ENCODE measurements at places on chromosomes 3 and 15.

GRCh38 chr3:151386056-151386455 lies 1.5 kb upstream of the P2RY12 start:
- no peak for DNase-seq

DNA sequence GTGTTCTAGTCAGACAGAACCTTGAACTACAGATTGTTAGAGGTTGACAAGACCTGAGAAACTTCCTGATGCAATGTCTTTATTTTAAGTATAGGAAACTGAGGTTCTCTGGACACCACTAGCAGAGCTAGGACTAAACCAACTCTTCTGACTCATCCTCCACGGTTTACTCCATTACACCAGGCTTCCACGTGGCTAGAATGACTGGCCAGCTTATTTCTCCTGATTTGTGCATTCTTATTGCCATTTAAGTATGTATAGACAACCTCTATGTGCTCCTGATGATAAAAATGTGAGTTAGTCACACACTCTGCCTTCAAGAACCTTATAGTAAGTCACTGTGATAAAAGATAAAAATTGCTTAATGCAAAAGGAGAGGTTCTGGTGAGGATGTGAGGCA lies 182.7 kb downstream of the MEX3B start:
- no peak for DNase-seq

DNA sequence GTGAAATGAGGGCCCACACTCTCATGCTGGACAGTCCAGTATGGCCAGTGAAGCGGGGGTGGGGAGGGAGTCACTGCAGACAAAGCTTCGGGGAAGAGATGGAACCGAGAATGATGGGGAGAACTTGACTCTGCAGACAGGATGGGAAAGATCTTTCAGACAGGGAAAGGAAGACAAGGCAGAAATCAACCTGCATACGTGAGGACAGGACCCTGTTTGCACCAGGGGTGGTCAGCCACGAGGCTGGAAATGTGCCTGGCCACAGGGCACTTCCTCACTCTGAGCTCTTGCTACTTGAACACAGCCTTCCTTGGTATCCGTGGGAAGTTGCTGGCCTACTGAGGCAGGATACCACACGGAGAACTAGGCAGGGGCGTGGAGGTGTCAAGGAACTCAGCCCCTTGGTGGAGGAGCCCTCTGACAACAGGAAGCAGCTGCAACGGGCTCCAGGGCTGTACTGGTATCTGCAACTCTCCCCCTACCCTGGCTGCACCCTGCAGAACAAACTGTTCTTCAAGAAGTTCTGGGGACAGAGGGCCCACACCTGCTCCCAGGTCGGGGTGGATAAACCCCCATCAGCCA lies 9.3 kb upstream of the SRP14 start:
- no peak for DNase-seq

GRCh38 chr3:130342821-130343661 lies 2.4 kb upstream of the COL6A5 start:
- DNase-seq: no peak

GRCh38 chr15:79452244-79453051 lies 20.3 kb downstream of the MINAR1 start:
- DNase-seq: no peak

DNA sequence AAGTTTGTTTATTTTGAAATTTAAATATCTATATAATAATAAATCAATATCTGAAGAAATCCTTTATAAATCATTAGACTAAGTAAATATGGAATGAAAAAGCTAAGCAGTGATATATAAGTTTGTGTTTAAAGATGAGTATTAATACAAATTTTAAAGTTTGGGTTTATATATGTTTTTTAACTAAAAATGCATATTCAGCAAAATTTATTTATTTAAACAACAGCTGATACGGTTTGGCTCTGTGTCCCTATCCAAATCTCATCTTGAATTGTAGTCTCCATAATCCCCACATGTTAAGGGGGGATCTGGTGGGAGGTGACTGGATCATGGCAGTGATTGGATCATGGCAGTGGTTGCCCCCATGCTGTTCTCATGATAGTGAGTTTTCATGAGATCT lies 580.7 kb upstream of the EPHA6 start:
- DNase-seq: no peak

- no peak for DNase-seq
Measured at GRCh38 chr3:15728766-15729165, 69.0 kb downstream of the ANKRD28 start.

DNA sequence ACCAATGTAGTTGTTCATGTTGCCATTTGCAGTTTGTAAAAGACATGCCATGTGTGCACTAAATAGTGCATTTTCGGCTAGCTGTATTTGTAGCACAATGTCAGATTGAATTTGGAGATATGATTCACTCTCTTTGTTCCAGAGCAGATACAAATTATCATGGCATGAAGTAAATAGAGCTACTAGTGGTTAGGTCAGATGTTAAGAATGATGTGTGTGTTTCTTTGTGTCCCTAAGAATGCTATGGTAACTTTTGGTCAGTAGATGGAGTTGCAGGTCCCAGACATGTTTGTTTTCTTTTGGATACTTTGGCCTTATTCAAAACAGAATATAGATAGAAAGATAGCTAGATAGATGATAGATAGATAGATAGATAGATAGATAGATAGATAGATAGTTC lies 595.8 kb downstream of the NLGN1 start:
- no peak for DNase-seq

GRCh38 chr15:35514759-35515158 lies 31.2 kb downstream of the DPH6 start:
- DNase-seq: no peak

DNA sequence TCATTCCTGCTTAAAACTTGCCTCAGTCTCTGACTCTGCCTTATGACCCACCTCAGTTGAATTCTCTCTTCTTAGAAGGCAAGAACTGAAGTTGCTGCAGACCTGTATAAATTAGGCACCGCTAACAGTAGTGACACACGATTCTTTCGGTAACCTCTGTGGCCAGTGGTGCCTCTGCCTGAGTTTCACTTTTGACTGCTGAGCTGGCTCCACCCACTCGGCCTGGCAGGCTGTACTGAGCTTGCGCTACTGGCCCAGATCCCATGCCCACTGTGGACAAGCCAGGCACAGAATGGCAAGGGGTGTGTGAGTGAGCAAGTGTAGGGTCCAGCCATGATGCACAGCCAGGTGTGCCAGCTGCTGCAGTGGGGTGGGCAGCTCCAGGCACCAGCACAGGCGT lies 19.1 kb upstream of the EIF1B start:
- DNase-seq: no peak

GRCh38 chr3:20425138-20425537 lies 239.1 kb upstream of the SGO1 start:
- no peak for DNase-seq

GRCh38 chr15:92528736-92529135 lies 126.8 kb downstream of the FAM174B start:
- DNase-seq: no peak

DNA sequence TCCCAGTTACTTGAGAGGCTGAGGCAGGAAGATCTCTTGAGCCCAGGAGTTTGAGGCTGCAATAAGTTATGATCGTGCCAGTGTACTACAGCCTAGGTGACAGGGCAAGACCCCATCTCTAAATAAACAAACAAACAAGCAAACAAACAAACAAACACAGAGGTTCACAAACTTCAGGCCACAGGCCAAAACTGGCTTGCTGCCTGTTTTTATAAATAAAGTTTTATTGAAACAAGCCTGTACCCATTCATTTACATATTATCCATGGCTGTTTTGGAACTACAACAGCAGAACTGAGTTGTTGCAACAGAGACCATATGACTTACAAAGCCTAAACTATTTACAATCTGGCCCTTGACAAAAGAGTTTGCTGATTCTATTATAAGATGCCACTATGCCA lies 6.5 kb downstream of the DYNC1LI1 start:
- no peak for DNase-seq

Measured in T follicular helper cell (primary cell).